ENCODE measurements at places on chromosomes 12 and 14.

- DNase-seq, result no peak
These were observed 28.6 kb downstream of the CORO1C start for GRCh38 chr12:108702595-108703320.

GRCh38 chr12:58067610-58068387, 126.4 kb downstream of the ATP23 start:
- no peak for DNase-seq

GRCh38 chr14:22630486-22630885, 13.7 kb downstream of the OR6J1 start:
- DNase-seq, result no peak

DNA sequence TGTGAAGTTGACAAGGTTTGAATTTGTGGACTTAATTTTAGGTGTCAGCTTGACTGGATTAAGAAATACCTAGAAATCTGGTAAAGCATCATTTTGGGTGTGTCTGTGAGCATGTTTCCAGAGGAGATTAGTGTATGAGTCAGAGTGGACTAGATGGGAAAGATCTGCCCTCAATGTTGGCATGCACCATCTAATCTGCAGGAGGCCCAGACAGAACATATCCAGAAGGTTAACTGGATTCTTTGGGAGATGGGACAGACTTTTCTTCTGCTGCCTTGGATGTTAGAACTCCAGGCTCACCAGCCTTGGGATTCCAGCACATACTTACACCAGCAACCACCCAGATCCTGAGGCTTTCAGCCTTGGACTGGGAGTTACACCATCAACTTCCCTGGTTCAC, 14.1 kb downstream of the SGPP1 start:
- no peak for DNase-seq

GRCh38 chr12:93223440-93224426, 154.0 kb upstream of the NUDT4 start:
- DNase-seq, result no peak

- no peak for DNase-seq
These were observed 8.8 kb downstream of the PPP1CC start for GRCh38 chr12:110733900-110734299.

All from NCI-H187 treated with DMSO at 0.1 percent for 48 hours (cell line).